CD8-positive, alpha-beta memory T cell (primary cell): ENCODE measurements at places on chromosomes 1 and 21.

- no peak for DNase-seq
These were observed 351.4 kb downstream of the NPHP4 start for GRCh38 chr1:5640845-5641244.

DNA sequence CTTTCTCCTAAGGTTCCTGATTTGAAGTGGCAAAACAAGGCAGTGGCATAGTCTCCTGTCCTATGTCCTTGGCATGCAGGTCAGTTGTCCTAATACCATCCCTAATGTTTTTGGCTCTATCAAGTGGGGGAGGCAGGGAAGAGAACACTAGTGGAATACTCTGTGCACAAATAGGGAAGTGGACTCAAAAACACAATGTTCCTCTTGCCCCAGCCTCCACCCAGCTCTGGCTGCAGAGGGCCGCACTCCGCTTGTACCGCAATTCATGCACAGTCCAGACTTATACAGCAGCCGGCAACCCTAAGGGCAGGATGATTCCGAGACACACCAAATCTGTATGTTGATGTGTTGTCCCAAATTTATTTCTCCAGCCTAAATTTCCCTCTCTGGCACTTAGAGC is 14.5 kb downstream of the PLEKHO1 start:
- DNase-seq = no peak

- peak; percentile 78 for DNase-seq
These were observed 52.8 kb upstream of the ZBTB40 start for GRCh38 chr1:22398656-22399420.

DNA sequence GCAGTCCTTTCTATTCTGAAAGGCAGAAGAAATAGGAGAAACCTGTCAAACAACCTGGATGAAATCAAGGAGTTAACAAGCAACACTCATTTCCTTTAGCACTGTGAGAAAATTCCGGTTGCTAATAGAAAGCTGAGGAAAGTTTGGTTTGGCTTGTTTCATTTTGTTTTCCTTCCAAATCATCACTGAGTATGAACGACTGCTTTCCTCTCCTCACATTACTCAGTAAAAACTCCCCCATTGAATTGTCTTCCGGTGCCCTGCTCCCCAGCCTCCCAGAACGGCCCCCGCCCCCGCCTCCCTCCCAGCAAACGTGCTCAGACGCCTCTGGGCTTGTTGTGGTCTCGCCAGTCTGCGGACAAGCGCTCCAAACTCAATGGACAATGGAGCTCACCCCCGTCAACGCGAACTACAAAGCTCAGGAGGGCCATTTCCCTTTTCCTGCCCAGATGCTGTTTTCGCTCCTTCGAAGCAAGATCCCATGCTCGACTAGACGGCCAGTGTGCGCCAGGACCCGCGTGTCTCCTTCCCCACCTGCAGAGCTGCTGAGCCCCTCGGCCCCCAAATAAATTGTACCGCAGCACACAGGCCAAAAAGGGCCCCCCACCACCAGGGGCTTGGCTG is 747 bp downstream of the STX6 start:
- peak; percentile 49 for DNase-seq

- DNase-seq = peak; percentile 43
These were observed at the start of gene ABL2 for GRCh38 chr1:179229214-179230140. Gene ABL2 (minus strand): TSS chr1:179229677. CDS start chr1:179229397, 280 bp downstream.

DNA sequence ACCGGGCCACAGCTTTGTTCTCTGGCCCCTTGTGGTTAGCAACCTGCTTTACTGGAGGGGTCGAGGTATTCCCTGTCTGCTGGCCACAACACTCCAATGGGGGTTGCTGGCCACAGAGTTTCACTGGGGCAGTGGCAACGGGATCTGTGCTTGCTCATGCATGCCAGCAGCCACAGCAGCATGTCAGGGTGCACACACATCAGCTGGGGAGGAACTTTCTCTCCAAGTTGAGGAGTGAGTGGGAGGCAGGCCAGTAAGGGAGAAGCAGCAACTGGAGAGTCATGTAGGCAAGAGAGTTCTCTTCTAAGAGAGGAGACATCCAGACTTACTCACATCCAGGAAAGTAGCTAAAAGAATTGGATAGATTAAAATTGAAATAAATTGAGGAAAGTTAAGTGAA is 38.0 kb downstream of the SAMD13 start:
- no peak for DNase-seq

- no peak for DNase-seq
These were observed 188.4 kb downstream of the RRAGC start for GRCh38 chr1:38671221-38671620.

- no peak for DNase-seq
These were observed 1.4 kb downstream of the GPR161 start for GRCh38 chr1:168135116-168135920.

GRCh38 chr1:203178821-203179666 is 3.4 kb upstream of the MYBPH start:
- no peak for DNase-seq

GRCh38 chr1:12617901-12618660 is at the start of gene DHRS3:
Gene DHRS3 (minus strand): TSS chr1:12618210. CDS start chr1:12617348, 862 bp downstream.
- peak; percentile 85 for DNase-seq

- no peak for DNase-seq
These were observed 38.6 kb upstream of the GADD45A start for GRCh38 chr1:67646145-67647035.

DNA sequence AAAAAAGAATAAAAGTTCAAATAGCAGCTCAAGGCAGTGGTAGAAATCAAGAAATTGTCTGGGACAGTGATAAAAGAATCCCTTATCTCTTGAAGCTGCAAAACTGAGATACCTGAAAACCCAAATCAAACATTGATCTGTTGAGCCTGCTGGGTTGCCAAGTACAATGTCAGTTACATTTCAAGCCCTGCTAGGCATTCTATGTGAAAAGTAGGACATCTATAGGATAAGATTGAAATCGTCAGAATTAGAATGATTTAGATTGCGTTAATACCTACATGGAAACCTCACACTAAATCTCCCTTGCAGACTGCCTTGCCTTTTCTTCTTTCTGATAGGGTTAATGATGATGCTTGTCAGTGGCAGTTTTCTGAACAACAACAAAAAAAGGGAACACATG is 1684.4 kb upstream of the B3GALT2 start:
- DNase-seq = no peak

- DNase-seq = no peak
These were observed 670 bp downstream of the CLSTN1 start for GRCh38 chr1:9822897-9823692.

GRCh38 chr1:26361605-26362122 is 7.7 kb upstream of the CRYBG2 start:
- DNase-seq = no peak

DNA sequence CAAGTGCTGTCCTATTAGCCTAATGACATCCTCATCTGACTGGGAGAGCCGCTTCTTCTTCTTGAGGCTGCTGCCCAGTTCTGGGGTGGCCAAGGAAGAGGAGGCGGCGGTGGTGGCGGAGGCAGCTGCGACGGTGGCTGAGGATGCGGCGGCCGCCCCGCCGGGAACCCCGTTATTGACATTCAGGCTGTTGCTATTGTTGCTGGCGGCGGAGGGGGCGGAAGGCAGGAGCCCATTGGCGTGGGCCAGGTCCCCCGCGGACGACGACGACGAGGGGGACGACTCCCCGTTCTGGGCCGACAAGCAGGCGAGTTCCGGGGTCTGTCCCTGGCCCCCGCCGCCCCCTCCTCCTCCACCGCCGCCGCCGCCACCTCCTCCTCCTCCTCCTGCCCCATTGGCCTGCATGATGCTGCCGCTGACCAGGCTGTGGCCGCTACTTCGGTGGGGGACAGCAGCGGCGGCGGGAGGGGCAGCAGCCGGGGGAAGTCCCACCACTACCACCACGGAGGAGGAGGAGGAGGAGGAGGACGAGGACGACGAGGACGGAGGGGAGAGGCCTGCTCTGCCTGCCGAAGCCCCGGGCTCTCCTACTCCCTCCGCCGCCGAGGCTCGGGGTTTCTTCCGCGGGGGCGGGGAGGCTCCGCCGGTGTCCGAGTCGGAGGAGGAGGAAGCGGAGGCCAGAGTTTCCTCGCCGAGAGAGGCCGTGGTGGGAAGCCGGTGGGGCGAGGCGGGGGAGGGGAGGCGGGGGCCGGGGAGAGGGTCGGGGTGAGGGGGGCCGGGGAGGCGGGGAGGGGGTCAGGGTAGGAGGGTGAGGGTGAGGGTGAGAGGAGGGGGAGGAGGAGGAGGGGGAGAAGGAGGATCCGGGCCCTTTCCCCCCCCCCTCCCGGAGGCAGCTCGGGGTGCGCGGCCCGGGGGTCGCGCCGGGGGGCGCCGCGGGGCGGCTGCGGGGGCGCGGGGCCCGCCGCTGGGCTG is 610 bp downstream of the WDR26 start:
- DNase-seq = peak; percentile 55

DNA sequence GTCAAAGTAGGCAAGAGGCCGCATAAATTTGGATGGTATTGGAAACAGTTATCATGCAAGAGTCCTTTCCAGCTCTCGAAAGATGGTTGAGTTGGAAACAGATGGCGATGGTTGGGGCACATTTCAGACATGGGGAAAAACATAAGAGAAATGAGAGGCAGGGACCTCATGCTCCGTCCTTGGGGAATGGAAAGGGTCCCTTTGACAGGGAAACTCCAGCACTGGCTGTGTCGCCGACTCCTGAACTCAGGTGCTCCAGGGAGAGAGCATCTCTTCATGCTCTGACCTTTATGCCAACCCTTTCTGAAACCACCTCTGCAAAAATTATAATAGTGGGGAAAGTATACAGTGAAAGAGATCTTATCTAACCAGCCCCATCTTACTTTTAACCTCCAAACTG is 36.8 kb upstream of the COL6A2 start:
- DNase-seq = no peak

GRCh38 chr1:183674339-183674738 is 21.2 kb upstream of the APOBEC4 start:
- DNase-seq = no peak

DNA sequence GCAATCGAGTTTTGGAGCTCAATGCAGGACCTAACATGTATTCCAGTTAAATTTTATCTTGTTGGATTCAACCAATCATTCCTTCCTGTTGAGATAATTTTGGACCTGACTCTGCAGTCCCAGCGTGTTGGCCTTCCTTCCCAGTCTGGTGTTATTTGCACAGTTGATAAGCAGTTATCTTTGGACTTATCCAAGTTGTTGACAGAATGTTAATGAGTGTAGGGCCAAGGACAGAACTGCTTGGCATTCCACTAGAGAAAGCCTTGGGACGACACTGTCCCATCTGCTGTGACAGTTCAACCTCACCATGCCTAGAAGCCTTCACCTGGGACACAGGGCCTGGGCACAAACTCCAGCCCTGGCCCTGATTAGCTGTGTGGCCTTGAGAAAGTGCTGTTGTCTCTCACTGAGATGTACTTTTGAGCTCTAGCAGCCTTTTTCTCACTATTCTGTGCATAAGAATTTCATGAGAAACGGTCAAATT is 104.1 kb upstream of the SLC25A33 start:
- DNase-seq = no peak

DNA sequence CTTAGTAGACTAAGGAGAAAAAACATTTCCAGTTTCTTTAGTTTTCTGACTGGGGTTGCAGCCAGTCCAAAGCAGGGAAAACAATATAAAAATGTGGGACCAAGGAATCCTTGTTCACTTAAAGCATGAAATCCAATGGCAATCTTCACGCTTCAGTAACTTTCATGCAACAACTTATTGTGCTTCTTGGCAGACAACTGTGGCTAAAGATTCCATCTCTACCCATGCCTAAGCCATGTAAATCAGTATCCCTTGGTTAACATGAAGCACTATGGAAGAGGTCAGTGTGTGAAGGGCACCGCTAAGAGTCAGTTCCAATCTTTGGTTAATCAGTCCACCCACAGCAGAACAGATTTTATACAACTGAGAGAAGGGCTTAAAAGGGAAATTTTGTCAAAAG is 201.8 kb upstream of the GREM2 start:
- DNase-seq = no peak

DNA sequence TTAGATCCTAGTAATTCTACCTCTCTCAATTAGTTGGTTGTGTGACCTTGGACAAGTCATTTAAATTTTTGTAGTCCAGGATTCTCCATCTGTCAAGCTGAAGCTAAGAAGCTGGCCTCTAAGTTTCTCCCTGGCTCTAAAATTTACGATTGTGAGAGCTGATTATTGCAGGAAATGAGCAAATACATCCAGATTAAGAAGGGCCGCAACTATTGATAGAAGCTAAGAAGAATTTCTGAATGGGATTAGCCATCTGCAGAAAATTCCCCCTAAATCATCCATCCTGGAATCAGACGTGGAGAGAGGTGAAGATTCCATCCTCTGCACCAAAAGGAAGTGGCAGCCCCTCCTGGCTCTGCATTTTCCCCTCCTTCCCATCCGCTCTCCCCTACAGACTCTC is 55.0 kb downstream of the HIVEP3 start:
- DNase-seq = no peak

GRCh38 chr1:47998396-47998990 is 1.3 kb upstream of the TRABD2B start:
- DNase-seq = no peak

DNA sequence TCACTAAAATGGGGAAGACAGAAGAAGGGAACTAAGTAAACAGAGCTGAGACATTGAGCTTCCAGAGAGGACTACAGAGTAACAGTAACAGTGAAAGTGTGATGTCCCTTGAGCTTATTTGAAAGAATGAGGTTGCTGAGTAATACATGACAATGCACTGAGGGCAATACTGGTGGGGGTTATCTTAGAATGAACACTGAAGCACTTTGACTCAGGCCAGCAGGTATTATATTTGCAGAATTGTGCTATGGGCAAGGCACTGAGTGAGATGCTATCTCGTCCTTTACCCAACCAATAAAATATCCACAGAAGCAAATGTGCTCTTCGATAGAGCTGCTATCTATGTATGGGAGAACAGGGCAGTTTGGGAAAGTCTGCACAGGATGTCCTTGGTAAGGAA is 133.2 kb downstream of the DISP1 start:
- no peak for DNase-seq

DNA sequence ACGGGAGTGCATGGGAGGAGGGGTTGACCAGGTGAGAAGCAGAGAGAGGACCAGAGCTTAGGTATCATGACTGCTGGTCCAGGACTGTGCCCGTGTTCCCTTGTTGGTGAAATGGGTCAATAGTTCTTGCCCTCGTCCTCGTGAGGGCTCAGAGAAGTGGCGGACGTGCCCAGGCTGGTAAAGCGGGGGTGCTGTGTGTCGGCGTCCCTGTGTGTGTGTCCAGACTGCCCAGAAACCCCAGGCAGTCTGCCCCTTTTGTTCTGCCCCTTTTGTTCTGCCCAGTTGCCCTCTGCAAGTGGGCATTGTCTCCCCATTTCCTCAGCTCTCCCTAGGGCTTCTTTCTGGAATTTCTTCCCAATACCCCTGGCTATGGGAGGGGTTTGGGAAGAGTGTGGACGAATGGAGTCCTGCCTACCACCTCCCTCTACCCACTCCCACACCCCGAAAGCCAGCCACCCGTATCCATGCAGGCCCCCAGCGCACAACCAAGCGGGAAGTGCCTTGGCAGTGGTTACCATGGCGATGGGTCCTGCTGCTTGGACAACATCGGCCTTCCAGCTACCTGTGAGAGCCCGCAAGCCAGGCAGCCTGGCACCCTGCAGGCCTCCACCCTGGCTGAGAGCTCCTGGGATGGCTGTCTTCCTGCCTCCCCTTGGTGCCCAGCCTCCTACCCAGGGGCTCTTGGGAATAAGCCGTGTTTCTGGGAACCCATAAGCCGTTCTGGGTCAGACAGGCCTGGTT is 34.7 kb downstream of the ACOT11 start:
- DNase-seq = no peak
